ENCODE measurements at places on chromosomes 3 and 15.

GRCh38 chr3:131608296-131608695 is 105.5 kb upstream of the MRPL3 start:
- no peak for DNase-seq

DNA sequence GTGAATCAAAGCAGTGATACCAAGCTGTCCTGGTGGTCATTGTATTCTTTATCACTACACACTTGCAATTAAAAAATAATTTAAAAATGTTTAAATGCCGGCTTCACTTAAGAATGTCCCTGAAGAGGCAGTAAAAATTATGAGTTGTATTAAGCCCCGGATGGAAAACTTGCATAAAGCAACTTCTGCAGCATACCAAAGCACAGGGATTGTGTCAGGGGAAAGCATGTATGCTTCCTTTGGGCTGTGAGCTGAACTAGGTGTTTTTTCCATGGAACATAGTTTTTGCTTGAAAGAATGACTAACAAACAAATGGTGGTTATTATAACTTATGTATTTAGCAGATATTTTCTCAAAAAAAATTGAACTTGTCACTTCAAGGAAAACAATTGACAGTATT is 143.1 kb downstream of the ARNT2 start:
- peak; percentile 39 for DNase-seq

DNA sequence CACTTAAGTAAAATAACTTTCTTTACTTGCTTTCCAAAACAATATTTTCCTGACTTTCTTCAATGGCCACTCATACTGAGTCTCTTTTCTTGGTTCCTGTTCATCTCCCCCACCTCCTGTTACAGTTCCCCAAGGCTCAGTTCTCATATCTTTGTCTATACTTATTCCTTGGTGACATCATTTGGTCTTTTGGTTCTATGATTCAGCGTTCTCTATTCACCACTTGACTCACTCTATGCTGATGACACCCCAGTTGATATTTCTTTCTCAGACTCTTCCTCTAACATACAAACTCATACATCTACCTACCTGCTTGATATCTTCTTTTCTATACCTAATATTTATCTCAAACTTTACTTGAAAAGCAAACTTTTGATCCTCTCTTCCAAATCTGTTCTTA is 85.0 kb upstream of the P3H2 start:
- peak; percentile 76 for DNase-seq

- DNase-seq, result peak; percentile 64
Observed at GRCh38 chr3:52070724-52071621, 14.6 kb upstream of the DUSP7 start.

DNA sequence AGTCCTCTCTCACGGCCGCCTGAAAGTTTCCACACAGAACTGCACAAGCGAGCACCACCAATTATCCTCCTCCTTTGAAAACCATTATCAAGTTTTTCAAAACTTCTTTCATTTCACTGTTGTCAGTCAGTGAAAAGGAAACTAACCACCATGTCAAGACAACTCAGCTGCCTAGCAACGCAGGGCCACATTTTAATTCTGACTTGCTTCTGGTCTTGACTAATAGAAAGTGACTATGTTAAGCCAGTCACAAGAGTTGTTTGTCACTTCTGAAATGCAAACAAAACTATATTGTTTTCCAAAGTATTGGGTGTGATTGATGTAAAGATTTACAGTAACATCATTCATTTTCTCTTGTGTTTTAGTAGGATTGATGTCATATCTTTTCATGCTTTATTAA is 612.8 kb upstream of the AGTR1 start:
- no peak for DNase-seq

DNA sequence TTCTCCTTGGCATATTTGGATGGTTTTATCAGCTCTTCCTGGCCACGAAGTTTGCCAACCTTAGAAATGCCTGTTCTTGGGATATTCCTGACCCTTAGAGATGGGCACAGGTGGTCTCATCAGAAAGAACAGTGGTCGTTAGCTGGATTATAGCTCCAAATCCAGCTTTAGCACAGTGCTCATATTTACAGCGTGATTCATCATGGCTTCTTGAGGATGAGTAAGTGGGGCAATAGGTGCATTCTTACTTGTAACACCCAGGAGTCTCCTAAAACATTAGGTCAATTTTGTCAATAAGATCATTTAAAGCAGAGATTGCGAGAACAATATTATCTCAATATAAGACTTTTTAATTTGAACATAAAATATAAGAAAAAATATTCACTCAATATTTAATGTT is 191.9 kb downstream of the GABRB3 start:
- no peak for DNase-seq

GRCh38 chr3:195582947-195583346 is 793 bp downstream of the APOD start:
- DNase-seq, result no peak

GRCh38 chr3:84783281-84783680 is 175.5 kb upstream of the CADM2 start:
- DNase-seq, result no peak

DNA sequence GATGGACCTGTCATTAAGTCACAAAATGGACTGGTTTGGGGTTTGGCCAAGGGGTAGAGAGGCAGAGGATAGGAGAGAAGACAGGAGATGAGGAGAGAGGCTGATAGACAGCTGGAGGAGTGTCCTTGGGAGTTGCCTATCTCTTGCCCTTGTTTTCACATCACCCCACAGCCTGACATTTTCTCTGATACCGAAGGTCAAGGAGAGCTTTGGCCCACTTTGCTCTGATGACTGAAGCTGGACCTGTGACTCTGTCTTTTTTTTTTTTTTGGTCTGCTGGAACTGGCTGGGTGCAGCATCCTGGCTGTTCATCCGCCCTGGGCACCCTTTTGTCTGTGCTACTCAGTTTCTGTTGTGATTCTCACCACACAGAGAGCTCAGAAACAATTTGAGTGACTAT is 5.1 kb downstream of the GPD1L start:
- no peak for DNase-seq

DNA sequence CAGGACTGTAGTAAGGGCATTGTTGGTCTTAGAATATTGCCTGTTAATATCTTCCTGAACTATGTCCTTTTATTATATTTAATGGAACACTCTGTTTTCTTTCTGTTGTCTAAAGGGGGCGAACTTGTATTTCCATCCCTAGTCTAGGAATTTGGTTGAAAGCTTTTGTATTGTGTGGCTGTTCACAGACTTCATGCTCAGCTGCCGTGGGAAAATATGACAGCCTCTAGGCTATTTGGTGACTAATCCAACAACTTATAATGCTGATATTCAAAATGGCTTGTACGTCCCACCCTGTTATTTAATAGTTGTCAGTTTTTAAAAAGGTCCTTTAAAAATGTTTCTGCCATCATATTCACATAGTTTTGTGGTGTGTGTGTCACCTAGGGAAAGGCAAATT is 202.6 kb downstream of the KLHL25 start:
- DNase-seq, result peak; percentile 96

GRCh38 chr3:129705274-129705673 is 98.8 kb upstream of the PLXND1 start:
- DNase-seq, result no peak

- DNase-seq, result peak; percentile 98
Observed at GRCh38 chr3:160129459-160130061, 95.7 kb upstream of the C3orf80 start.

DNA sequence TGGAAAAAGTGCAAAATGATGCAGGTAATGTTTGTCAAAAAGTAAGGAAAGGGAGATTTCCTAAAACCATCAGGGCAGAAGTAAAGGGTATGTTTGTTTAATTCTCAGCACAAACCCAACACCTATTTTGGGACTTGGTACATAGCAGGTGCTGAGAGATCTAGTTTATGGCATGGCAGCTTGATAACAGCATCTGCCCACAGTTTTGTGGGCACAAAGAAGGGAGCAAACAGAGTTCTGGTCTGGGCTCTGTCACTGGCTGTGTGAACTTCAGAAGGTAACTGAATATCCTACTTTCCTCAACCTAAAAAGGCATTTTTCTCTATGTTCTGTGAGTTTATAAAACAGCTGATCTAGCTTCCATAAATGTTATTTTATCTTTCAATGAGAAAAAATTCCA is 141.6 kb downstream of the PLCH1 start:
- no peak for DNase-seq

DNA sequence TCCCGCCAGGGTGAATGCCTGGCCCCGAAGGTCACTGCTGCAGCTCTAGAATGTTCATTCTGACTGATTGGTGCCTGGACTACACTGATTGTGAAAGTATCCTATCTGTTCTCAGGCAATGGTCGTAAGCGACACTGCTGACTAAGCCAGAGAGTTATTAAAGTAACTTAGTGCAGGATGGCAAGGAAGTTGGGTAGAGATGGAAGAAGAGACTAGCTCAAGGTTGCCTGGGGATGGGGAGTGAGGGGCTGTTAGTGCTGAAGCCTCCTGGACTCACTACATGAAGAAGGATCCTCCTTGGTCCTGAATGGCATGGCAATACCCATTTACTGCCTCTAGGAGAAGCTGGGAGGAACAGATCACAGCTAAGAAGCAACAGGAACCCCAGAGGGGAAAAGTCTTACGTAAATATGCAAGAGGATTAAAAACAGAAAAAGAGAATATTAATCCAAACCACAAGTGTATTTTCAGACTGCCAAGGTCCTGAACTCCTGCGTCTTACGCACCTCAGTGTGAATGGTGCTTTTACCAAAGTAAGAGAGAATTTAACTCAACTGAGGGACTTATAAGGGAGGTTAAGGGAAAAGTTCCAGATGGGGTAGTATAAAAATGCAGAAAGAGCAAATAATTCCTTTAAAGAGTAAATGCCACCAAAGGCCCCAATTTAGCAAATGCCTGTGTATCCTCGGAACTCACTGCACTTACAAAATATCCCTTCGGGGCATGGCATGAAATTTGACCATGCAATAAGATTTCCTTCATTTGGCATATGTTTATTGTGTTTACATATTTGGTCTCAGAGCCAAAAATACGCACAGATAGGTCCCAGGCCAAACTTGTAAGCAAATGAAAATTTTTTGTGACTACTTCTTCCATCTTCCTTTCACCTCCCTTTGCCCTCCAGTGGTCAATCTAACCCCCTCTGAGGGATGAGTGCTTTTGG is 64.0 kb upstream of the DGKG start:
- peak; percentile 92 for DNase-seq

DNA sequence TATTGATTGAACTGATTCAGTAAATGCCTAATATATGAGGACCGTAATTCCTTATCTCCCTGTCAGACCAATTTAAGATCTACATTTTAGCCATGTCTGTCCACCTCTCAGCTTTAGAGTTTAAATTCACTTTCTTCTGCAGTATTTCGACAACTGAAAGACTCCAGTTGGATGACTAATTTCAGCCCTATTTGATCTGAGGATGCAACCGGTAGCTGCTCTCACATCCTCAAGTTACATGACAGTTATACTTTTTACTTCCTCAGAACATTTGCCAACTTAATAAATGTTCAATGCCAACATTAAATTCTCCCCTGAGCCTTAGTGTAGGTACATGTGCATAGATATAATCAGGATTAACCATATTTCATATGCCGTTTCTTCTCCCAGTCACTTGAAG is 2.5 kb upstream of the HHLA2 start:
- no peak for DNase-seq

DNA sequence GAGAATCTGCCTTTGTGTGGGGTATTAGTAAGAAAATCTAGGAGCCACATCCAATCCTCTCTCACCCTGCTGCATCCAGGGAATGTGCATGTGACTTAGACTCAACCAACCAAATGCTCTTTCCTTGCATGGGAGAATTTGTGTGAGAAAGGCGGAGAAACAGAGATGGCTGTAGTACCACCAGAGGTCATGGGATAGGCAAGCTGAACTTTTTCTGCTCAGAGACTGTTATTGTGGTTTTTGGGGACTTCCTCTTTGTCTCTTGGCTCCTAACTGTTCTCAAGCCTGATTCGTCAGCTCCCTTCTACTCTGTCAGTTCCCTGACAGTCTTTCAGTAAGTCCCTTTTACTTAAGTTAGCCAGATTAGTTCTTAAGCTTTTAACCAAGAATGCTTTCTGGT is 2.6 kb upstream of the ZSCAN2 start:
- DNase-seq, result peak; percentile 61

Data from EH (cell line).